ENCODE measurements at places on chromosomes 16 and 17.

GRCh38 chr17:39126436-39126835 lies 25.0 kb downstream of the PLXDC1 start:
- DNase-seq = no peak

DNA sequence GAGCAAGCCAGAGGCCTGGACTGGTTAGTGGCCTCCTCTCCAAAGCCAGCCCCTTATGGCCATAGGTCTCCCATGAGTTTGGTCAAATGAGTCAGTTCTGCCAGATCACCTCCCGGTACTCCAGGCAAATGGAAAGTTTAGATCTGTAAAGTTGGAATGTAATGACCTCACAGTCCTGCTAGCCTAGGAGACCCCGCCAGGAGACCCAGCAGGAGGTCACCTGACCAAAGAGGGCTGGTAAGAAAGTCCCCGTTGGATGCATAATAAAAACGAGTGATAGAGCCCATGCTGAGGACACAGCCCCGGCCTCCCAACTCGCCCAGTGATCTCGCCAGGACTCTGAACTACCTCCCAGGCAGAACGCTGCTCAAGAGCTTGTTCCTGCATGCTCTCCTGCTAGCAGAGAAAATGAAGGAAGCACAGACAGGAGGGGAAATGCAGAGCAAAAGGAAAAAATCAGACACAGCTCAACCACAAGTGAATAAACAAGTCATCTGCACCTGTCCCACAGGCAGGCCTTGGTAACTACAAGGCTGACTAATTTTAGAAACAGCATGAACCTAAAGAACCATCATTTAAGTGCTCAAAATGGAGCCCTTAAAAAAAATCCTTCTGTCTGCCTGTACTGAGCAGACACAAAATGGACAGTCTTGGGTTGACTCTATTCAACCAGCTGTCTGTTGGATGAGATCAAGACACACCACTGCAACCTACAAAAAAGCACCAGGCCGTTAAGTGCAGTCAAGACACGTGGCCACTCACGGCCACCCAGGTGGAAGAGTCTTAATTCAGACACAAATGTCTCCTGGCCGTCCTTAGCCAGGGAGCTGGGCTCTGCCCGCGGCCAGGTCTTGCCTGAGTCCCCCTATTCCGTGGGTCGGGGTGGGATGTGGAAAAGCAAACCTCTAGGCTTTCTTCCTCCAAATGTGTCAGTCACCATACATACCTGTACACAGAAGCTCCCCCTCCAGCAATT lies 9.2 kb downstream of the CDIP1 start:
- DNase-seq = no peak

GRCh38 chr17:20281860-20282259 lies 185.5 kb downstream of the LGALS9B start:
- DNase-seq = peak; percentile 82

DNA sequence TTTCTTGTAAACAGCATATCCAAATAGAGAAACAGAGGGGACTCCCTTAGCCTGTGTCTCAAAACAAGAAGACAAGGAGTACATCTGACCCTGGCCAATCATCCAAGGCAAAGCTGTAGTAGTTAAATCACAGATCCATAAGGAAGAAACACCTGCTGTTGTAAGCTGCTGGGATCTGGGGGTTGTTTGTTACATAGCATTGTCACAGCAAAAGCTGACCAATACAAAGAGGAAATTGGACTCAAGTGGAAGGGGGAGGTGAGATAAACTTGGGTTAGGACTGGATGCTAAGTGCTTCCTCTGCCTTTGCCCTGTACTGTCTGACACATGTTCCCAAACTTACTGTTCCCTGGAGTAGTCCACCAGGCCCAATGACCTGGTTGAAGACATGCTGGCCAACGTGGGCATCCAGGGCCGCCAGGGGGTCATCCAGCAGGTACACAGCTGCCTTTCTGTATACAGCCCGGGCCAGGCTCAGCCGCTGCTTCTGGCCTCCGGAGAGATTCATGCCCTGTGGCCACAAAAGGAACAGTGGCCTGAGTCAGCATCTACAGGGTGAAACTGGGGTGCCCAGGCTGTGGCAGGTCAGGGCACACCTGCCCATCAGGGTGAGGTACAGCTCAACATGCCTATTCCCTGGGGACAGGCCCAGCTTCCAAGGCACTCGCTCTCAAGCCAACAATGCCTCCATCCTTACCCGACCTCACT lies 44.7 kb downstream of the ABCC6 start:
- no peak for DNase-seq

All from posterior cingulate gyrus (tissue), 11 donors.